ENCODE measurements at places on chromosomes 3 and 15. TPM values are rescaled to one million over a fixed set of nuclear protein-coding genes. Genes with fewer than 3 reads are reported as not detected.

The CHDH gene
- 0.33 TPM for polyA plus RNA-seq

The ASB14 gene
- polyA plus RNA-seq, result not detected

The CIDEC gene
- 0.11 TPM for polyA plus RNA-seq

The FBXO40 gene
- not detected for polyA plus RNA-seq

The SCN11A gene
- 0.02 TPM for polyA plus RNA-seq

The ZWILCH gene
- polyA plus RNA-seq, result 8.2 TPM

The C2CD4A gene
- polyA plus RNA-seq, result not detected

The PPP2R3A gene
- polyA plus RNA-seq, result 4.9 TPM

The SLC25A26 gene
- polyA plus RNA-seq, result 36.3 TPM

The ZNF860 gene
- polyA plus RNA-seq, result not detected

The P2RY14 gene
- not detected for polyA plus RNA-seq

The BFSP2 gene
- not detected for polyA plus RNA-seq

The PP2D1 gene
- not detected for polyA plus RNA-seq

The NSUN3 gene
- 3.3 TPM for polyA plus RNA-seq

The RTP4 gene
- 0.16 TPM for polyA plus RNA-seq

The GOLGA6L10 gene
- polyA plus RNA-seq, result 0.10 TPM

- DNase-seq, result peak; percentile 63
These were observed 749 bp downstream of the ITGA11 start for GRCh38 chr15:68431037-68431791.

GRCh38 chr3:138724443-138724842 is 110.3 kb downstream of the PIK3CB start:
- no peak for DNase-seq

DNA sequence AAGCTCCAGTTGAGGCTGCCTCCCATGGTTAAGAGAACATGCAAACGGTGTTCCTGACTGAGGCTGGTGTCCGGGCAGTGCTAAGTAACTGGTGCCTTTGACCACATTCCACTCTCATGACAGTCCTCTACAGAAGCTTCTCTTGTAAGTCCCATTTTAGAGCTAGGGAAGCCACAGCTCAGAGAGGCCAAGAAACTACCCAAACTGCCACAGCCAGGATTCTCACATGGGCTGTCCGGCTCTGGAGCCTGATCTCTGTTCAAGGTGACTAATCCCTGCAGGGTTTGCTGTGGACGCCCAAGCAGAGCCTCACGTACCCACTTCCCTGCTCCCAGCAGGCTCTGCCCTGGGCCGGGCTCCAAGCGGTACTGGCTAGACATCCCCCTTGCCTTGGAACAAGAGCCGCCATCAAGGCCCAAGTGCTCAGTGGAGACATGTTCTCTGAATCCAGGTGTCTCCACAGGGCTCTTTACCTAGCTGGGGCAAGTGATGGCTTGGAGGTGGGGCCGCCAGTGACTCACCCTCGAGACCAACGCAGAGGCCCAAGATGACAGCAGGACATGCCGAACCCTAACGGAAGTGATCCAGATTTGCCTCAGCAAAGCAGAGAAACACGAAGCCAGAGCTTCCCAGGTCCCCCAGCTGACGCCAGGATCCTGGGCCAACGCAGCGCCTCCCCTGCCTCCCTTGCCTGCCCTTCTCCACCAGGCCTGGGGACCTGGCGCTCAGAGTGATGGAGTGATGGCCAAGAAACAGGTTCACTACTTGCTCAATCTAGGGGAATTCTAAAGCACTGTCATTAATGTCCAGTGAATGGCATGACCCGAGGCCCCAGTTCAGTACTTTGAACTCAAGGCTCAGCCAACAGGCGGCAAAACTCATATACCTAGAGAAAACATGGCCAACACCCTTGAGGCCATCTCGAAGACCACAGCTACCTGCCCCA is 24.4 kb downstream of the KLHL25 start:
- DNase-seq, result no peak

DNA sequence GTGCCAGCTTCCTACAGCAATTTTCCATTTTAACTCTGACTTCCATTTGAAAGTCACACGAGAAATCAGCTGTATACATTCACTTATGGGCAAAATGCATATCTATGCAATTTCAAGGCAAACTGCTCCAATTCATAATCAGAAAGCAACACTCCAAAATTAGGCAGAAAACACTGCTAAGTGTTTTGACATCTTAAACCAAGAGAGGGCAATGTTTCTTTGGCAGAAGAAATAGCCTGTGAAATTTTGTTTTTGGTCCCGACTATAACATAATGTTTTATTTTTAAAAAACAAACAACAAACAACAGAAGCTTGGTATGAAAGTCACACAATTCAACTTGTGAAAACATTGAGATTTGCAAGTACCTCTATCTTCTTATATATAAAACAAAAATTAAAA is 42.6 kb downstream of the GOLIM4 start:
- DNase-seq, result no peak

DNA sequence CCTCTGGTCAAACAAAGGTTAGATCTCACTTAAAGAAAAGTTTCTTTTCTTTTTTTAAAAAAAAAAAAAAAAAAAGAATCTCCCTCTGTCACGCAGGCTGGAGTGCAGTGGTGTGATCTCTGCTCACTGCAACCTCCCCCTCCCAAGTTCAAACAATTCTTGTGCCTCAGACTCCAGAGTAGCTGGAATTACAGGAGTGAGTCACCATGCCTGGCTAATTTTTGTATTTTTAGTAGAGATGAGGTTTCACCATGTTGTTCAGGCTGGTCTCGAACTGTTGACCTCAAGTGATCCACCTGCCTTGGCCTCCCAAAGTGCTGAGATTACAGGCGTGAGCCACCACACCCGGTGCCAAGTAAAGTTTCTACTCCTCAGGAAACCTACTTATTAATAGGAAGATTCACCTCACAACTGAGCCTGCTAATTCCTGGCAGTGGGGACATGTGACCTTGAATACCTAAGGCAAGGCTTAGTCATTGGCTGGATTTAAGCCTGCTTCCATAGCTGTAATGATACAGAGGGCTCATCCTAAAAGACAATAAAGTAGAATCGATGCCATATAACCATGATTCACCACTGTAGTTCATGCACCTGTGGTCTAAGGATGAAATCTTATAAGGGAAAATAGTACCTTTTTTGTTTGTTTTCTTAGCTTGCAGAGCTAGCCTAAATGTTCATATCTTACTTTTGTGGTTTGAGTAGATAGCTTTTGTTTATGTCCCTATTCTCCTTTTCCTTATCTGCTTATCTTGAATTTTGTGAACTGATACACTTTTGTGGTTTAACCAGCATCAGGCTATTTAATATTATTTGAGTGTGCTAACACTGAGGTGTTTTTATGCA is 24.8 kb upstream of the RBMS3 start:
- no peak for DNase-seq

DNA sequence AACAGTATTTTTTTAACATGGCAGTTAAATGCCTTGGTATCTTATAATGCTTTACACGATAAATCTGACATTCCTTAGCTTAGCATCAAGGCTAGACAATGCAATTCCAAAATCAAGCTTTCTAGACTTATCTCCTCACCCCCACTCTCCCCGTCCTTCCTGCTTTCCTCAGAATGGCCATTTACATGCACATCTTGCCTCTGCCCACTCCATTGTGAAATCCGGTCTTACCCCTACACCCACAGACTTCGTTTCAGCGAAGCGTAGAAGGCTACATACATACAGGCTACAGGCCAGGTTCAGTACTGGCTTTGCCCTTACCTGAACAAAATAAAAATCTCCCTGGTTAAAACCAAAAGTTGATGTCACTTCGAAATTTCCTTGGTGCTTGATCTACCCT is 58.6 kb upstream of the SLC12A8 start:
- DNase-seq, result no peak

GRCh38 chr3:65619451-65619881 is 419.3 kb downstream of the MAGI1 start:
- no peak for DNase-seq

GRCh38 chr3:132218817-132219755 is 98.1 kb upstream of the ACP3 start:
- no peak for DNase-seq

DNA sequence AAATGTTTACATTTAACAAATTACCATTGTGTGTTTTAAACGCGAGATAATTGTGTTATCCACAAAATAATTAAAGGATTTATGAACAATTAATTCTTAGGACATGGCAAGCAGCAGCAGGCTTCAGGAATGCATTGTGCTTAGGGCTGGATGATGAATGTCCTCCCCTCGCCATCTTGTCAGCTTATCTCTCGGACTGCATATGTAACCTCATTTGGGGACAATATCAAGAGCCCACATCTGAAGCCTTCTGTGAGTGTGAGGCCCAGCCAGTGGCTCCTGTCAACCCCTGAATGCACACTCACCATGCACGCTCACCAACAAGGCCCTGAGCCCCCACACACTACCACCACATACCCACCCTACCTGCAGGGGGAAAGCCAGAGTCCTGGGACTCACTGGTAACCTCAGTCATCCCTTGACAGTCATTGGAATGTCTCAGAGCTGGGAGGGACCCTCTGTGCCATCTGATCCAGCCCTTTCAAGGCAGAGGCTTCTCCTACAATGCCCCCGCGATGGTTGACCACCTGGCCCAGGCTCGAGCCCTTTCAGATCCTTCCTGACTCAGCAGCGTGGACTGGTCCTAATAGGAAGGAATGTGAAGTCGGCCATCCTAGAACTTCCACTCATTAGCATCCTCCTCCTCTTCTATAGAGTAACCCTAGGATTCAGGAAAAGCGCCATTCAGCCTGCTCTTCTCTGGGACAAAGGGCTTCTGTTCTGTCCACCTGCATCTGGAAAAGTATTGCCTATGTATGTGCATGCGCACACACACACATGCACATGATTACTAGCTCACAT is 38.2 kb downstream of the MRPL46 start:
- DNase-seq, result peak; percentile 69

- no peak for DNase-seq
These were observed 10.4 kb upstream of the CX3CR1 start for GRCh38 chr3:39290255-39290654.

- no peak for DNase-seq
These were observed 257.4 kb upstream of the ADAMTS9 start for GRCh38 chr3:64945171-64945729.

DNA sequence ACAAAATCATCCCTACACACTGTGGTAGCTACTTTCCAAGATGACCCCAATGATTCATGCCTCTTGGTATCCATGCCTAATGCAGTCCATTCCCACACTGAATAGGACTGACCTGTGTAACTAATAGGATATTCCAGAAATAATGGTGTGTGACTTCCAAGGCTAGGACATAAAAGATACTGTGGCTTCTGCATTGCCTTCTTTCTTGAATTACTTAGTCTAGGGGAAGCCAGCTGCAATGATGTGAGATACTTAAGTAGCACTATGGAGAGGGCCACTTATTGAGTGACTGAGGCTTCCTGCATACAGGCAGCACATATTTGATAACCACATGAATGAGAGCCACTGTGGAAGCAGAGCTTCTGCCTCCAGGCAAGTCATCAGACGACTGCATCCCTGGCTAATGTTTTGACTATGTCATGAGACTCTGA is 50.1 kb downstream of the NR1I2 start:
- no peak for DNase-seq

GRCh38 chr3:57130571-57131209 is 34.5 kb downstream of the IL17RD start:
- DNase-seq, result peak; percentile 81

GRCh38 chr3:30764891-30765290 is 129.6 kb downstream of the GADL1 start:
- no peak for DNase-seq

- peak; percentile 43 for DNase-seq
These were observed 79.0 kb upstream of the DCLK3 start for GRCh38 chr3:36843065-36844051.

- DNase-seq, result no peak
These were observed 28.2 kb downstream of the CPOX start for GRCh38 chr3:98565237-98565643.

DNA sequence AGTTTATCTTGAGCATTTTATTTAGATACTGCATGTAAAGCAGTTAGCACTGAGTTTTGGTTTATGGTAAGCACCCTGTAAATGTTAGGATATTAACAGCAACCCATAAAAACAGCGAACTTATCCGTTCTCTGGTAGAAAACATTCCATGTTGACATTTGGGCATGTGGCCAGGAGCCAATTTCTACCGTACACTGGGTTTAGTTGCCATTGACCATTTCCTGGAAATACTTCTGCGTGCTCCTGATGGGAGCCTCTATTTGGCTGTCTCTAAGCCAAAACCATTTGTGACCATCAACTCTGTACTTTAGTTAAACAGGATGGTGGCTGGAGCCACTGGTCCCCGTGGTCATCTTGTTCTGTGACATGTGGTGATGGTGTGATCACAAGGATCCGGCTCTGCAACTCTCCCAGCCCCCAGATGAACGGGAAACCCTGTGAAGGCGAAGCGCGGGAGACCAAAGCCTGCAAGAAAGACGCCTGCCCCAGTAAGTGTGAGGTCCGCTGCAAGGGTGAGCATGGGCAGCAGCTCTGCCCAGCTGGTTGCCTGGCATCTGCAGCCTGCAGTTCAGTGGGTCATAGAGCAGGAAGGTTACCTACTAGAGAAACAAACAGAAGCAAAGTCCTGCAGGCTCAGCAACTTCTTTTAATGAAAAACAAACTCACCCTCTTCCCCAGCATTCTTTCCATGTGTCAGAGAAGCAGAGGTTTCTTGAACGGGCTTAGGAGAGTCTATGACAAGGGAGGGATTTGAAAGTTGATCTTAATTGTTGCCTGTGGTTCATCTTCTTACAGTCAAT is 7.1 kb downstream of the THBS1 start:
- DNase-seq, result no peak

DNA sequence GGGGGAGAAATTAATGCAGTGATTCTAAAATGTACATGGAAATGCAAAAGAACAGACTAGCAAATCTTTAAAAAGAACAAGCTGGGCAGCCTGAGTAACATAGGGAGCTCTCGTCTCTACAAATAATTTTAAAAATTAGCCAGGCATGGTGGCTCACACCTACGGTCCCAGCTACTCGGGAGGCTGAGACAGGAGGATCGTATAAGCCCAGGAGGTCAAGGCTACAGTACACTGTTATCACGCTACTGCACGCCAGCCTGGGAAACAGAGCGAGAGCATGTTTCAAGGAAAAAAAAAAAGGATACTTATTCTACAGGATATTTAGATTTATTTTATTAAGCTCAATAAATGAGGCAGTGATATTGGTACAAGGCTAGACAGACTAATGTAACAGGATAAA is 40.9 kb downstream of the STAG1 start:
- no peak for DNase-seq

- no peak for DNase-seq
These were observed 21.3 kb downstream of the KLHL6 start for GRCh38 chr3:183534249-183534648.

All from SK-N-SH (cell line).